ENCODE measurements at places on chromosomes 6 and 20.

- DNase-seq: no peak
Measured at GRCh38 chr20:57079031-57080005, 187.1 kb downstream of the BMP7 start.

DNA sequence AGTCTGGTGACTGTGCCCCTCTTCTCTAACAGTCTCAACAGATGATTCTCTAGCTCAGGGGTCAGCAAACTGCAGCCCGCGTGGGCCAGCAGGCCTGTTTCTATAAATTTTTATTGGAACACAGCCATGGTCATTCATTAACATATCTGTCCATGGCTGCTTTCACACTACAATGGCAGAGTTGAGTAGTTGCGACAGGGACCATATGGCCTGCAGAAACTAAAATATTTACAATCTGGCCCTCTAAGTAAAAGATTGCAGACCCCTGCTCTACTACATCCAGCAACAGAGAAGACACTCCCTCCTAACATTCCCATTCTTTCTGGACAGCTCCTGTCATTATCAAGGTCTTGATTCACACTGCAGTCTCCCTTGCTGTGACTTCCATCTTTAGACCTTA, 45.2 kb downstream of the PLAGL2 start:
- no peak for DNase-seq

DNA sequence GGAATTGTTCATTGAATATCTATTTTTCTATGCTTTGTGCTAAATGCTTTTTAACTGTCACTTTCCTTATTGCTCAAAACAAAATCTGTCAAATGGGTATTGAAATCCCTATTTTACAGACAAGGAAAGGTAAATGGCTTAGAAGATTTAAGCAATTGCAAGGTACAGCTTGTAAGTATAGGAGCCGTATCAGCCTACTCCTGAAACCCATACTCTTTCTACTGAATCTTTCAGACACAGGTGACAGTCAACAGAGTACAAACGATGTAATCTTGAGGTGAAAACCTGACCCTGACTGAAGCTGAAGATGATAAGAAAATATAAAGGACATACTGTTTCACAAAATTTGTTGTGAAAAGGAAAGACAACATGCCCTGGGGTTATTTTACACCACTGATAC, 7.0 kb upstream of the COX7A2 start:
- DNase-seq: no peak

GRCh38 chr20:32157611-32158010, 48.1 kb downstream of the TM9SF4 start:
- DNase-seq: no peak

- no peak for DNase-seq
Measured at GRCh38 chr20:57190536-57191264, 75.7 kb downstream of the BMP7 start.

DNA sequence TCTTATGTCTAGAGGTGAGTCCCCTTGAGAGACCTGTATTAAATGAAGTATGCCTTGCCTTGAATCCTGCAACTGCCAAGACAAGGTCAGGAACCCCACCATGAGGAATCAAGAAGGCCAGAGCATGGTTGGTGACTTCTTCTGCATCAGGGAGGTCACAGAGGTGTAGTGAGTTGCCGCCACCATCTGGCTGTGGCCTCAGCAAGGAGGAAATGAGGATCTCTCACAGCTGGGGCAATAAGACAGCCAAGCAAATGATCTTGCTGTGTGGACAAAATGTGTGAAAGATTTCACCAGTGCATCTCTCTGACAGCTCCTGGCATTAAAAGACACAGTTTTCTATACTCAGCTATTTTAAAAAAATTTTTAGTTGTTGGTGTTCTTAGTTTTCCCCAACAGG, 611.0 kb downstream of the DOK5 start:
- no peak for DNase-seq

GRCh38 chr20:36852187-36852586, 23.8 kb upstream of the TLDC2 start:
- DNase-seq: peak; percentile 66

DNA sequence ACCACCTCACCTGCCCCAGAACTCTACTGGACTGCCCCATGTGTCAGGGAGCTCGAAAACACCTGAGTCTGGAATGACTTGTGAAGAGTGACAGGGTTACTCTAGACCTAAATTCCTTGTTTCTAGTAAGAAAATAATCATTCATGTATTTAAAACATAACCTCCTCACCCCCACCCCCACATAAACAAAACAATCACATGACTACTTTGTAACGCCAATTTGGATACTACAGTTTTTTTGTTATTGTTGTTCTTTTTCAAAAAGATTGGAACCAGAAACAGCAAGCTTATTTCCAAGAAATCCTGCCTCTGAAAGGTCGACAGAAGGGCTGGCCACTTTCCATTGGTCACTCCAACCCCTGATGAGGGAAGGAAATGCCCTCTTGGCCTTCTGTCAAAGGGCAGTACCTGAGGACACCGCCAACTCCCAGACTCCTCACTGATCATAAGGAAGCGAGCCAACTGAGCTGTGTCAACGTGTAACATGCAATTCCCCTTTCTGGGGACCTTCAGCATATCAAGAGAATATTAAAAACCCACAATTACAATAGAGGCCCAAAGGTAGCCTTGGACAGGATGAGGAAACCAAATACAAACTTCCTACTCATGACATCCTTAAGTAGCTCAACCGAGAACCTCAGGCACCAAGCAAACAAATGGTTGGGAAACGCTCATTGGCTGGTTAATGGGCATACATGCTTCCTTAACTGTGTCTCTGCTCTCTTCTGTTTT, 2.6 kb downstream of the MCUR1 start:
- DNase-seq: no peak

DNA sequence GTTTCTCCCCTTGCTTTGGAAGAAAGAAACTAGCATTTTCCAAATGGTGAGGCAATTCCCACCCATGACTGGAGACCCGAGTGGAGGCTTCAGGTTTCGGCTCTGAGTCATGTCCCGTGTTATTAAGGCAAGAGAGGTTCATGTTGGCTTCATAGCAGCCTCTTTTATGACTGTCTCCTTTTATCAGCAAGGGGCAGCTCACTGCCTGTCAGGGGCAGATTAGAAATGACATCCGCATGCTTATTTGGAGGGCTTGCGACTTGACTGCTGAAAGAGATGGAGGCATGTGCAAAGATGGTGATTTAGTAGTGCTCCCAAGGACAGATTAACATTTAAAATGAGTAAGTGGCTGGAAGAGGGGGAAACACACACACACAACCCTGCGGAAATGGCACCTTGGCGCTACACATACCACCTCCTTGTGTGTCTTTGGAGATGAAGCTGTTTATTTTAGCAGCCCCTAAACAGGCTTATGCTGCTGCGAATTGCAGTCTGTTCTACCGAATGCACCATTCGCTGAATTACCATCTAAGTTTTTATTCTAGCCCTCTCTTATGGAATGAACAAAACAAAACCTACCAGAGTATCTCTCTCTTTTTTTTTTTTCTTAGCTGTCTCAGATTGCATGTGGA, 52.1 kb upstream of the VSTM2L start:
- DNase-seq: no peak

All from C1 segment of cervical spinal cord (tissue), 14 donors.